ENCODE measurements at places on chromosomes 7 and 10.

DNA sequence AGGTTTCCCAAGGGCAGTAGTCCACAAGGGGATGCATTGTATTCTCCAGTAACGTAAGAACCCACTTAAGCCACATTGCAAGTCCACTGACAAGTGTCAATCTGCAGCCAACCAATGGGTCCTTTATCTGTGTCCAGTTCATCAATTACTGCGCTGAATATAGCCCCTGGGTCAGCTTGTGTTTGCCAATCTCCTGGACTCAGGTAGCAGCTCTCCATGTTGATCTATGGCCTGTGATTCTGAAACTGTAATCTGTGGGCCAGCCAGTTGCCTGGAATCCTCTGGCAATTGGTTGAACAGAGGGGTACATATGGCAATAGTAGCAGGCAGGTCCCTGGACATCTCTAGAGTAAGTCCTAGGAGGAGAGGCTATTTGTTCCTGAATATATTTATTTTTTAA lies 8.8 kb upstream of the TMEM248 start:
- DNase-seq: no peak

DNA sequence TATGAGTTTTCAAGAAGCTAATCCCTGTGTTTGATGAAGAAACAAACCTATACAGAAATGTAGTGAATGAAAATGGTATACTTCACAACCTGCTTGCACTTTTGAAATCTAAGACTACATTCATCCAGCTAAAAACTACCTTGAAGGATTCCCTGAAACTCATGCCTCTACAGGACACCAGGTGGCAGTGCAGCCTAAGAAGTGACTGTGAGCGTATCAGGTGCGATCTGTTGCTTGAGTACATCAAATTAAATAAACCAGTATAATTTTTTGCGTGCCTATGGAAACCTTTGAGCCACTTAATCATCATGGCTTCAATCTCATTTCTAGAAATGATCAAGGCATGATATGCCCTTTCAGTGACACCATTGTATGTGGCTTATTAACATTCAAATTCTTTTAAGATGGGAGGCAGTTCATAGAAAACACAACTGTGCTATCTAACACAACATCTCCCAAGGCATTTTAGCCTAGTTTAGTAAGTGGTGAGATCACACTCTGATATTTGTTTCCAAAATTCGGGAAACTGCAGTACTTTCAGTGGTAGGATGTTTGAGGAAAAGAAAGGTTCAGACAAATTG lies 57.4 kb downstream of the PPP1R17 start:
- DNase-seq: peak; percentile 3

- no peak for DNase-seq
Observed at GRCh38 chr7:140004672-140005071, 58.1 kb downstream of the PARP12 start.

DNA sequence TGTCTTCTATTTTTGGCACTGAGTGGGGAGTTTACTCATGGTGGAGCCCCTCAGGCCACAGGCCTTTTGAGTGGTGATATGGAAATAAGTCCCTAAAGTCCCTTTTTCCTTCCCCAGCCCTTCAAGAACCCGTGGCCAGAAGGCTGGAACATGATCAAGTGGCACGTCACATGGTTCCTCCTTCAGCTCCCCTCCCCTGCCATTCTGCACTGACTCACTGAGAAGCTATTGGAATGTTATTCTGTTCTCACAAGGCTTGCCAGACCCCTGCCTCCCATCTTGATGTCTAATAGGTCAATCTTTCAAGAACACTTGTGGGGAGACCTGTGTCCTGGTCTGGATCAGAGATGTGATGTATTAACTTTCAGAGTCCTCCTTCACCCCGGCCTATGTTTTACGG lies 279.8 kb downstream of the SEC23IP start:
- DNase-seq: no peak

GRCh38 chr7:149027055-149027454 lies 1.2 kb downstream of the PDIA4 start:
- DNase-seq: no peak

DNA sequence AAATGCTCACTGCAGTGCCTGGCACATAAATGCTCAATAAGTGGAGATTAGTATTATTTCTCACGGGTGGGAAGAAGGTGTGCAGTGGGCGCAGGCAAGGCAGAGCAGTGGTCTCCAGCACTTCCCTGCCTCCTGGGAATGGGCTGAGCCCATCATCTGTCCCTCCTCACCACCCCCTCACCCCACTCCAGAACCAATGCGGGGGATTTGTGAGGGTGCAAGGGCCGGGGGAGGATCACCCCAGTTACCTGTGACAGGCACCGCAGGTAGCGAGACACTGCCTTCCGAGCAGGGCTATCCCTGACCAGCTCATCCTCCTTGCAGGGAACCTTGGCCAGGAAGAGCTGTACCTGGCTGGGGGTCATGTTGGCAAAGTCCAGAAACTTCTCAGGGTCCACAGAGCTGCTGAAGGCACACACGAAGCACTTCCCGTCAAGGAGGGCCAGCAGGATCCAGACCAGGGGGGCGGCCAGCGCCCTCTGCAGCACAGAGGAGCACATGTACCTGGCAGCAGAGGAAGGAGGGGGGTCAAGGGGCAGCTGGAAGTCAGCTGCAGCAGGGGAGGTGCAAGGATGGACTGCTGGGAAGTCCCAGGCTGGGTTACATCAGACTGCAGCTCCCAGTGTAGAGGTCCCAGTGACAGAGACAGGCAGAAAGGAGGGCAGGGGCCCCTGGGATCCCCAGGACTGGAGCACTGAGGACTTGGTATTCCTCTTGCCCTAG lies 2.8 kb downstream of the CALHM3 start:
- DNase-seq: no peak

GRCh38 chr10:101054351-101054750 lies 7.4 kb upstream of the KAZALD1 start:
- DNase-seq: no peak

GRCh38 chr7:8356071-8356470 lies 77.3 kb upstream of the NXPH1 start:
- no peak for DNase-seq

- DNase-seq: no peak
Observed at GRCh38 chr10:52257692-52258075, 56.4 kb upstream of the DKK1 start.

DNA sequence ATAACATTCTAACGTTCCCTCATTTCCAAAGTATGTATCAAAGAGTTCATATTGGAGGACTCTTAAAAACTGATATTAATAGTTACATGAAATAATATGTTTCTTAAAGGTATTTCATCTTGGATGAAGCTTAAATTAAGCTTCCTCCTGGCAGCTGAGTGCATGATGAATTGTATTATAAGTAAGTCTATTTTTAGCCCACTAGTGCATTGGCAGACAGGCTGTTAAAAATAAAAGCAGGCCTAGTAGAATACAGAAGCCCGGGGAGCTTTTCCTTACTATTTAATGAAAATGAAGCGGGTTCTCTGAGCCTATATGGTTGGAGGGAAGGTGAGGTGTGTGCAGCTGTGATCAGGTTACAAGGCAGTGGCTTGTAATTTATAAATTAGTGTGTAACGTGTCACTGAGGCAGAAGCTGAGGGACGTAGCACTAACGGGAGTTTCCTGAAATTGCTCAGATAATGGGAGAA lies 130.7 kb upstream of the KMT2E start:
- DNase-seq: no peak

DNA sequence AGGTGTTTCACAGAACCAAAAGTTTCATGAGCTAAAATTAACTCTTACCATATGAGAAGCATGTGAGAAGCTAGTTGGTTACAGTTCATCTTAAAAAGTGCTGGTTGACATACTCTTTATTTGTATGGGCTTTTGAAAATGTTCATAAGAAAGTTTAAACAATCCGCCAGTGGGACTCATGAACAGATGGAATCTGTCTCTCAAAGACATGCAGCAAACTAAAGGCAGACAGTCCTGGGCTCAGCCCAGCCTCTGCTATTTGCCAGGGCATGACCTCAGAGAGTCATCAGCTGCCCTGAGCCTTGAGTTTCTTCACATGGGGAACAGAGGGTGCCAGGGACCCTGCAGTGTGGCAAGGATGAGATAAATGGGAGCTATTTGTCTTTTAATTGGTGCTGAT lies 3.2 kb downstream of the PYROXD2 start:
- no peak for DNase-seq

DNA sequence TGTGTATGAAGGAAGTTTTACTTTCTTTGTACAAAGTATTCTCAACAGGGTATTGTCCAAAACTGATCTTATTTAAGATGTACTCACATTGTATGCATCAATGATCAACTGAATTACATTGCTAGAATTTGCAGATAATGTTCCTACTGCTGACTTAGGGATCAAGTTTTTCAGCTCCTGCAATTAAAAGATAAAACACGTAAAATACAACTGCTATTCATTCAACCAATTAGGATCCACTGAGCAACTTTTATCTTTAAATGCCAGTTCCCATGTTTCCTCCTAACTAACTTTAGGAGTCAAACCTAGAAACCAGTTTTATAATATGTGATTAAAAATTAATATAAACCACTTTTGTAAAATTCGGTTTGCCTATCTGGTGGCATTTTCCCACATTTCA lies 35.9 kb downstream of the ITGB1 start:
- DNase-seq: no peak

GRCh38 chr10:86321568-86321967 lies 45.0 kb downstream of the GRID1 start:
- DNase-seq: no peak

- no peak for DNase-seq
Observed at GRCh38 chr7:155715111-155715805, 70.8 kb downstream of the RBM33 start.

DNA sequence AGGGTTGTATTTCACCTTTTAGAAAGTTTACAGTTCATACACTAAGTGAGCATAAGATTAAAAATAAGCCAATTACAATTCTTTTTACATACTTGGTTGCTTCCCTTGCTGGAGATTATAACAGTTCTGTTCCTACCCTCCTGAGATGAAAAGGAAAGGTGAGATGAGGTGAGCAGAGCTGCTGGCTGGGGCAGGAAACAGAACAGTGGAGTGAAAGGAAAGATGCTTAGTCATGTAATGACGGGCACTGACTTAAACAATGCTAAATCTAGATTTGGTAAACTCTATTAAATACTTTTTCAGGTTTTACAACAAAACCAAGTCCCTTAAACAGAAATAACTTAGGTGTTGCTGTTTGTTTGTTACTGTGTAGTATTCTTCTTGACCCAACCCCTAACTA lies 19.9 kb upstream of the ZEB1 start:
- DNase-seq: no peak

DNA sequence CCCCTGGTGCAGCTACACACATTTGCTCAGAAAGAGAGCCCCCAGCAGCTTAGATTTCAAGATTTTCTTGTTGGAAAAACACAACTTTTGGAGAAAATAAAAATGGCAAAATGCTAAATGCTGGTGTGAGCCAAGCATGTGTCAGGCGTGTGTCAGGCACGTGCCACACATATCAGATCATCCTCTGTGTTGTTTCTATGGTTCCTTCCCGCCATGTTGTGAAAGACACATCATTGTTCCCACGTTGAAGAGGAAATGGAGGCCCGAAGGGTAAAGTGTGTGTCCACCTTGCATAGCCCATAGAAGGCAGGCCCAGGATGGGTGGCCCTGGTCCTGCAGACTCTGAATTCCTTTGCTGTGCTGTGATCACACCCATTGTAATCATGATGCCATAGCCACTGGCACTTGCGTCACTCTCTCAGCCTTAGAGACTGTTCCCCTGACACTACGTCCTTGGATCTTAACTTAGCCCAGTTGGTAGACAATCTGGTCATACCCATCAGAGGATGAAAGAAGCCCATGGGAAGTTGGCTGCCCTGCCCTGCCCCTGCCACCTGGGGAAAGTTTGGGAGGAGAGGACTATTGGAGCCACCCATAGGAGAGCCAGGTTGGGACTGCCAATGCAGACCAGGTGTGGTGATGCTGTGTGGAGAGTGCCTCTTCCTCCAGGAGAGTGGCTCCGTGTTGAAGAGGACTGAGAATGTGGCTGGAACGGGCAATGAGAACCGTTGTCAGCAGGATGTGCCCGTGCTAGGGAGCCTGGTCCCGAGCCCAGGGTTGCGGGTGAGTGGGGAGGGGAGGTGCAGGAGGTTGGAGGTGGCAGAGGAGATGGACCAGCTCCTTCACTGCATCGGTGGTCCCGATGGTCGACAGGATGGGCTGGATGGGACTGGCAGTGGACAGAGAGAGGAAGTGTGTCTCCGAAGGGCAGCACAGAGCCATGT lies 65.6 kb upstream of the IGFBP3 start:
- no peak for DNase-seq

GRCh38 chr10:101217450-101218281 lies 11.6 kb downstream of the LBX1 start:
- DNase-seq: no peak

- no peak for DNase-seq
Observed at GRCh38 chr7:92768501-92769393, 67.6 kb downstream of the CDK6 start.

- DNase-seq: no peak
Observed at GRCh38 chr10:93386631-93387369, 95.3 kb downstream of the MYOF start.

DNA sequence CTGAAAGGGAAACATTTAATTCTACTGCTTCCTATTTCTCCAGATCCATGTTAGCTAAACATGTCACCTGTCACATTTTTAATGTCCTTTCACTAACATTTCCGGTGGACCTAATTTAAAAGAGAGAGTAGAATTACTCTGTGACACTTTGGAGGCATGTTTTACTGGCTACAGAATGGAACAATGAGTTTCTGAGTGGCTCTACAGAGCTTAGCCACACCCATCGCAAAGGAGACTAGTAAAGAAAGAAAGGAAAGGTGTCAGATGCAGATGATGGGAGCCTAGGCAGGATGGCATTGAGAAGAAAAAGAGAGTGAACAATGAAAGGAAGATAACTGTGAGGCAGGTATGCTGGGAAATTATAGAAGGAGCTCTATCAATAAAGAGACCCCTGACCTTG lies 35.9 kb downstream of the NDUFB2 start:
- DNase-seq: no peak

DNA sequence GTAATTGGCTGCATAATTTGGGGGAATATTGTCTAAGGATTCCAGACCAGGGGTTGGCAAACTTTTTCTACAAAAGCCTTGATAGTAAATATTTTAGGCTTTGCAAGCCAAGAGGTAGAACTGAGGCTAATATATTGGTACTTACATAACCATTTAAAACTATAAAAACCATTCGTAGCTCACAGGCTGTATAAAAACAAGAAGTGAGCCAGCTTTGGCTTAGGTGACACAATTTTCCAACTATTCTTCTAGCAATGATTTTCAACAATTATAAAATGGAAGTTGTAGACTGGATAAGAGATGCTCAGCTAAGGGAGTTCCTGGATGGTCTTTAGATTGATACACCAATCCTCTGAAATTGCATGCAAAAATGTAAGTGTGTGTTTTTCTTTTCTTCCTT lies 1.4 kb downstream of the GPR141 start:
- no peak for DNase-seq

DNA sequence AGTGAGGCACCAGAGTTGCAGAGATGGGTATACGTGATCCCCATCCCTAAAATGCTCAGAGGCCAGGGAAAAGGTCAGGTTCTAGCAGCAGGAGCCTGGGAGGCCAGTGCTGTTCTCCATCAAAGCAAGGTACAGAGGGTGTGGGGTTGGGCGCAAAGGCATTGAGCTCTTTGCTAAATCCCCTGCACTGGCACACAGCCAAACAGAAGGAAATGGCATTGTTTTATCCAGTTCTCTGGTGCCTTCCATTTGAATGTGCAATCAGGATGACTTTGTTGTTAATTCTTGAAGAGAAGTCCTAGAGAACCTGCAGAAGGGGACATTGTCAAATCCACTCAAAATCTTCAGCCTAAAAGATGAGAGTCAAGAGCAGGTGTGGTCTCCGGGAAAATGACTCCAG lies 111.3 kb upstream of the CHST15 start:
- DNase-seq: no peak

All from activated CD4-positive, alpha-beta T cell treated with anti-CD3 and anti-CD28 coated beads, Interleukin-2, amount 50 U/mL, for 1 hour (primary cell).